ENCODE measurements at places on chromosomes 5 and 9.

- no peak for DNase-seq
Measured at GRCh38 chr5:171291371-171291770, 17.7 kb upstream of the TLX3 start.

DNA sequence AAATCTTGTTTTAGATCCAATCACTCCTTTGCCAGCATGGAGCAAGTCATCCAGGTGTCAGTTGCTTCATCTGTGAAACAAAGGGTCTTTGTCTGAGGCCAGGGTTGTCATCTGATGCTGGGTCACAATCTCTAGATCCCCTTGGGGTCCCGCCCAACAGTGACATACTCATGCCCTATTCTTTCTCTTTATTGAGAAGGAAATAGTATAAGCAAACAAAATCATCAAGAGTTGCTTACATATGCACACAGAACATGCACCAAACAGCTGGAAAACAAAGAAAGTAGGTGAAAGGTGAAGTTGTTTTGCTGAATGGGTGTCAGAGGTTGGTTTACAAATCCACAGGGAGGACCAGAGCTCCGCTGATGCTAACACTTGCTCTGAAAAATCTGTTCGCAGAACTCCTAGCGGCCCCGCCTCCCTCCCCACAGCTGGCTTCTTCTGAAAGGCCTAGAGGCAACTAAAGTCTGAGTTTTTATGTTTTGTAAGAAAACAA is 106.1 kb upstream of the SLC44A1 start:
- peak; percentile 28 for DNase-seq

GRCh38 chr9:93536874-93537273 is 39.5 kb upstream of the PHF2 start:
- DNase-seq = no peak

GRCh38 chr9:84711936-84712335 is 42.4 kb downstream of the NTRK2 start:
- no peak for DNase-seq

- DNase-seq = no peak
Measured at GRCh38 chr5:52910071-52910470, 79.1 kb upstream of the ITGA2 start.

- no peak for DNase-seq
Measured at GRCh38 chr5:6856653-6857052, 143.4 kb downstream of the TENT4A start.

DNA sequence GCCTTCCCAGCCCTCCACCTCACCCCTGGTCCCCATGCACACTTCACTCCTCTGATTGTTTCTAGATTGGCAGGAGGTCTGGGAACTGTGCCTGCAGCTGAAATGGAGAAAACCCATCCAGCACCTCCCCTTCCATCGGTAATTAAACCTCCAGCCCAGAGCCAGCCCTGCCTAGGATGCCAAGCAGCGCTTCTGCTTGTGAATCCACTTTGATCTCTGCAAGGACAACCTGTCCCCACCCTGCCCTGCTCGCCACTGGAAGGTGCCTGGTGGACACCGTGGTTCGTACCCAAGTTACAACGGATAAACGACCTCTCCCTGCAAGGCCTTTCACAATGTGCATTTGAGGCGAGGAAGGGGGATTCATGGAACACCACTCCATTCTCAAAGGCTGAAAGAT is 50.6 kb downstream of the IRX2 start:
- no peak for DNase-seq
